ENCODE measurements at places on chromosomes 12 and 14.

GRCh38 chr12:53940443-53941014 lies 1.9 kb downstream of the HOXC13 start:
- peak; percentile 17 for DNase-seq

DNA sequence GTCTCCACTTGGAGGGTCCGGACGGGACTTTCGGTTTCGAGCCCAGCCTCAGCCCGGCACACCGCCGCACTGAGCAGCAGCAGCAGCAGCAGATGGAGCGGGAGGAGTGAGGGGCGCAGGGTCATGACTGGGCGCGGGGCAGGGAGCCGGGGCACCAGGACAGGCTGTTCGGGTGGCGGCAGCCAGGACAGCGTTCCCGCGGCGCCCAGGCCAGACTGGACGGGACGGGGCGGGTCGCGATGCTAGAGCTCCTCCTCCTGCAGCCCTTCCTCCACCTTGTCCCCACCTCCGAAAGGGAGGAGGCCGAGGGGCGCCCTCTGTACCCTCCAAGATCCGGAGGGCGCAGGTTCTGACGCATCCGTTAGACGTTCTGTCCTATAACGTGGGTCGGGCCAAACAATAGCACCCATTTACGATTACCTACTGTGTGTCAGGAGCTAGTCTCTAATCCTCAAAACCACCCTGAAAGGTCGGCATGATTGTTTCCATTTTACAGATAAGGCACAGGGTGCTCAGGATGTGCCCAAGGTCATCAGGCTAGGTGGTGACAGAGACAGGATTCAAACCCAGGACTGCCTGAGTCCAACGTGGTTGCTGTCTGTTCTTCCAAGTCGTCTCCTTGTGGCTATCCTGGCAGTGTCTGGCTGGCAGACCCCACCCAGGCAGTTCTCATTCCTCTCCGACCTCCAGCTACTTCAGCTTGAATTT lies at the start of gene FKBP11:
FKBP11 (minus strand) TSS at position 189 of the 708 bp plus-strand sequence; CDS start at position 125, 64 bp downstream.
- no peak for DNase-seq

GRCh38 chr12:62472472-62472871 lies 5.8 kb downstream of the MON2 start:
- peak; percentile 7 for DNase-seq

GRCh38 chr14:22629361-22629760 lies 14.8 kb downstream of the OR6J1 start:
- no peak for DNase-seq

DNA sequence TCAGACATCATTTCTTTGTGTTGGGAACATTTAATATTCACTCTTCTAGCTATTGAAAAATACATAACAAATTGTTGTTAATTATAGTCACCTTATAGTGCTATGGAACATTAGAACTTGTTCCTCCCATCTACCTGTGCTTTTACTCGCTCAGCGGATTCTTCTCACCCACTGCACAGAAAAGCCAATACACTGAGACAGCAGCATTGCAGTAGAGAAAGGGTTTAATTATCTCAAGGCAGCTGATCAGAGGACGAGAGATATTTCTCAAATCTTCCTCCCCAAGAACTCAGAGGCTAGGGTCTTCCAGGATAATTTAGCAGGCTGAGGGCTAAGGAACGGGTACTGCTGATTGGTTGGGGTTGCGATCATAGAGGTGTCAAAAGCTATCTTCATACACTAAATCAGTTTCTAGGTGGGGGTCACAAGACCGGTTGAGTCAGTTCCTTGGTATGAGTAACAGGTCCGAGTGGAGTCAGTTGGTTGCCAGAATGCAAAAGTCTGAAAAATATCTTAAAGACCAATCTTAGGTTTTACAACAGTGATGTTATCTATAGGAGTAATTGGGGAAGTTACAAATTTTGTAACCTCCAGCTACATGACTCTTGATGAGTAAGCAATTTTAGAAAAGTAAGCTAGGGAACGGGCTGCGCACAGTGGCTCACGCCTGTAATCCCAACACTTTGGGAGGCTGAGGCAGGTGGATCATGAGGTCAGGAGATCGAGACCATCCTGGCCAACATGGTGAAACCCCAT lies 173.1 kb downstream of the FBXL14 start:
- DNase-seq = no peak

GRCh38 chr12:51536159-51536558 lies 54.9 kb upstream of the SCN8A start:
- peak; percentile 26 for DNase-seq

DNA sequence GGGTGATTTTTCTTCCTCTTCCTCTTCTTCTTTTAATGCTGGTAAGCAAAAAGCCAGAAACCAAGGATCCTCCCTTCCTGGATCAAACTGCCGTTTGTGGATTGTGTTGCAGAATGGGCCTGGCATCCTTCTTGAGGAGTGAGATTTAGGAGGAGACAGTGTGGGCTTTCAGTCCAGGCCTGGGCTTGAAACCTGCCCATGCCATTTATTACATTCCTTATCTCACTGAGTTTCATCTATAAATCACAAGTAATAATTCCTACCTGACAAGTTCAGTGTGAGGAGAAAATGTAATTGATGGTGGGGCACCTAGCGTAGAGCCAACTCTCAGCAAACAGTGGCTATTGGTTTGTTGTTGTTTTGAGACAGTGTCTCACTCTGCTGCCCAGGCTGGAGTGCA lies 126.4 kb downstream of the SLC35F4 start:
- no peak for DNase-seq

DNA sequence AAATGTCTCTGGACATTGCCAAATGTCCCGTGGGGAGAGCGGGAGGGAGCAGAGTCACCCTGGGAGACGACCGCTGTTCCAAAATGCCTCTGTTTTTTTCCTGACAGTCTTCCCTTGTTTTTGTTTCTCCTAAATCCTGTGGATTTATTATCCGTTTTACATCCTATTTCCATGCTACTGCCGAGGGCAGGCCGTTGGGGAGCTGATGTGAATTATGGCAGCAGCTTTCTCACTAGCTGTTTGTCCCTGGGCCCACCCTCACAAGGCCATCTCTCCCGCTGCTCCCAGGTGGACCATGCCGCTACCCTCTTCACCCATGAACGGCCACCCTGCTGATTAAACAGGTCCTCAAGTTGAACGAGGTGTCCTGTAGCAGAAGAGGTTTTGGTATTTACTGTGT lies 55.2 kb downstream of the FBXL14 start:
- no peak for DNase-seq

DNA sequence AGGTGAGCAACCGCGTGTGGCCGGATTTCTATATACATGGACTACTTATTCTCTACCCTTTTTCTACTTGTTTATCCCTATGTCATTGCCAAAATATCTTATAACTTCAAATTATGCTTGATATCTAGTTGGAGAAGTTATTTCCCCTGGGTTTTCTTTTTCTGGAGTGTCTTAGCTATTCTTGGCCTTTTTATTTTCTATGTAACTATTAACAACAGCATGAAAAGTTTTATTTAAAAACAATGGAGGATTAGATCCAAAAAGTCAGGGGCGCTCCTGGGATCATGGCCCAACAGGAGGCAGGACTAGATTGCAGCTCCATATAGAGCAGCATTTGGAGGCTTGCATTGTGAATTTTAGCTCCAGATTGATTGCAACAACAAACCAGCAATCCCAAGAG lies 8.6 kb upstream of the STRAP start:
- DNase-seq = no peak

- peak; percentile 66 for DNase-seq
These were observed 26.3 kb downstream of the ALKBH1 start for GRCh38 chr14:77681196-77682157.

GRCh38 chr12:6430124-6430989 lies 14.4 kb upstream of the CD27 start:
- DNase-seq = peak; percentile 94

DNA sequence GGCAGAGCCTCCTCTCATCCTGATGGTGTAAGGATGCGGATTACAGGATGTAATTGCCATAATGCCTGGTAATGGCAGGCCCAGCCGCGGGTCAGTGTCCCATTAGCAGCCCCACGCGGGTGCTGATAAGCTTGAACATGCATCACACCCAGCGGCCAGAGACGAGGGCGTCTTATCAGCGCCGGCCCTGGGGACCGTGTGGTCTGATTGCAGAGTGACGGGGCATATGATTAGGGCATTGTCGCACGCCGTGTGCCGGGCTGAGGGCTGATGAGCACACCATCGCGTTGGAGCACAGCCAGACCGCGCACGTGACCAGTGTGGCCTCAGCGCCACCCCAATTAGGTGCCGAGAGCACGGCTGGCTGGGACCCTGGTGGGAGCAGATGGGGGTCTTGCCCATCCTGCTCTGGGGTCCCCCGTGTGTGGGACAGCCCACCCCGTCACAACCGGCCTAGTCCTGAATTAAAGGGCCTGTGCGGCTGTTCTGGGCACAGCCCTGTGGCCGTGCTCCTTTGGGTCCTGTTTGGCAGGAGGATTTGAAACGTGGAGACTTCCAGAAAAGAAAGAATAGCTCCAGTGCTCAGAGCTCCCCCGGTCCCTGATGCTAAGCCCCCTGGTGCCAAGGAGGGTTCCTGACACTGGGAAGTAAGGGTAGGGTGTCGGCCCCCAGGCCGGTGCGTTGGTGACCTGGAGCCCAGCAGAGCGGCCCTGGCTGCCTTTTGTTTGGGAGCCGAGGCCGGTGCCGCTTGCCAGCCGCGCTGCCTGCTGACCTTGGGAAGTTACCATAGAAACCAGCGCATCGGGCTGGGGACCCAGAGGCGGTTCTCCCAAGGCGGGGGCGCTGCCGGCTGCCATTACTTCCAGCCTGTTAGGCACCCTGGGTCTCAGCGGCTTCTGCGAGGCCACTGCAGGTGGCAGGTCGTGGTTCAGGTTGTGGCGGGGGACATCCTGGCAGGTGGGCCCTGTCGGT lies 20.7 kb downstream of the KIF26A start:
- no peak for DNase-seq
